ENCODE measurements at places on chromosomes 4 and X.
A peak's percentile ranks its signal among the peaks of the same experiment; 100 is the strongest.

DNA sequence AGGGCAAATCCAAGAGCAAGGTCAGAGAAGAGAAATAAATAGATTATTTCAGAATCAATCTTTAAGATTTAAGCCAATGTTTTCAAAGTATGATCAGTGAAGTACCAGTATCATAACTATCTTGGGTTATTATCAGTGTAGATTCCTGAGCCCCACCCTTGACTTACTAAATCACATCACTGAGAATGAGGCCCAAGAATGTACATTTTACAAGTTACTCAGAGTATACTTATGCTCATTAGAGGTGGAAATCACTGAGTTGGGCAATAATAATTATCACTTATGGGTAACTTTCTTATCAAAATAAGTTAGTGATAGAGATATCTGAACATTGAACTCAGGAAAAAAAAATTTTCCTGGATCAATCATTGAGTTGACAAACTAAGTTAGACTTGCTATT lies 121.6 kb upstream of the NOCT start:
- DNase-seq = no peak

DNA sequence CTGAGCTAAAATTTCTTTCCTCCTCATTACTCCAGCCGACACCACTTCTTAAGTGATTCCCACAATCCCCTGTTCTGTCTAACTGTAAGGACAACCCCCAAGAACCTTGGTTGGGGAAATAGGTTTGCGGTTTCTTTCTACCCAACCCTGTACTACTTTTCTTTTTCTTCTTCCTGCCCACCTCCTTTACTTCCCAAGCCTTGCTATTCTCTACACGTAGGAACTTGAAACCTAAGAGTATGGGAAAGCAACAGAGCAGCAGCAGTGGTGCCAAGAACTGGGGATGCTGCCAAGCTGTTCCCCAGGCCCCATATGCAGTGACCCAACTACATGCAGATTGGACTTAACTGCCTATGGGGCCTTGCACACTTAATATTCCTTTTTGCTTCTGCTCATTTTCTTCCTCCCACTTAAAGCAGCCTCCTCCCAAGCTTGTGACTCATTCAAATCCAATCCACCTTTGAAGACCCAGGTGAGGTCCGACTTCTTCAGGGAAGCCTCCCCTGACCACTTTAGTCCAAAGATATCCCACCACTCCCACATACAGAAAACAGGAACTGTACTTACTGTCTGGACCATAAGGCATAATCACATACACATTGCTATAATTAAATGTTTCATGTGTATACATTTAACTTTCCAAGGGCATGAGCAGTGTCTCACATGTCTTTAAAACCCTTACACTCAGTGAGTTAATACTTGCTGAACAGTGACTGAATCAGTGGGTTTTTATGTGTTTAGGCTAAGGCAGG lies 1.7 kb downstream of the FAM120C start:
- no peak for DNase-seq

DNA sequence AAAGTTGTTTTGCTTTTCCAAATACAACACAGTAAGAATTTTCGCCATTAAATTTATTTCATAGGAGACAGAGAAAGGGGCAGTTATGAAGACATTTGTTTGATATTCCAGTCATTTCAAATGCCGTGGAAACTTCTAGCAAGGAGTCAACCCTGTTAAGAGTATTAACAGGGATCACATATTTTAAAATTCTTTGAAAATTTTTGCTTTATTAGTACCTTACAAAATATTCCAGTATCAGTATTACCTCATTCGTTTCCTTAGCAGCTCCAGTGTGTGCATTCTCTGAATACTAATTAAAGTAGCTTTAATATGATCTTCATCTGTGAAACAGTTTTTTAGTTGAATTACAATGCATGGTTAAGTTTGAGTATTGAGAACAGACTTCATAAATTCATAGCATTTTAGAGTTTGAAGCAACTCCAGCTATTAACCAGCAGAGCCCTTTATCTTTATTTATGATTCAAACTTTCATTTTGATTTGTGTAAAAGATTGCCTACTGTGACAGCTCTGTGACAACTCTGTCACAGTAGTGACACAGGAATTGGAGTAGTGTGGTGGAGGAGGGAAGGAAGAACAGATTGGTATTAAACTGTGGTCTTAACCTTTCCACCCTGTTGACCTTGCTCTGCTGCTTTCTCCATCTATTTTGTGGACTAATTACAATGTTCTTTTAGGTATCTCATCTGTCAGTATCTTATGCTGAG lies 86.3 kb downstream of the PDLIM5 start:
- no peak for DNase-seq

- no peak for DNase-seq
Measured at GRCh38 chr4:186658657-186659056, 65.0 kb downstream of the FAT1 start.

- no peak for DNase-seq
Measured at GRCh38 chr4:7382634-7383014, 52.1 kb downstream of the PSAPL1 start.

- no peak for DNase-seq
Measured at GRCh38 chrX:122272011-122272410, 912.1 kb upstream of the GRIA3 start.

DNA sequence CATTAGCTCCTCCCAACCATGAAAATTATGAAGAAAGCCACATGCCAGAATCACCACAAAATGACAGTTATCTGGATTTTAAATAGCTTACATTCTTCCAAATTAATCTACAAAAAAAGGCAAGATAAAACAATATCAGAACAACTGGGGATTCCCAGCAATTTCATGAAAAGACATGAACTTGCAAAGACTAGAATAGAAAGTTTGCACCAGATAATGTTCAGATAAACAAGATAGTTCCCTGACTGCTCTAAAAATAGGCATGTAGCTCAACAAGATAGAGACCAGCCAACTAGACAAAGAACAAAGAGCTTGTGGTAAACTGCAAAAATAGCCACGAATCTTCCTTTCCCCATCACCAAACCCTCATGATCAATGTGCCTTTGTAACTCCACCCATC lies 30.3 kb upstream of the DDX53 start:
- no peak for DNase-seq

DNA sequence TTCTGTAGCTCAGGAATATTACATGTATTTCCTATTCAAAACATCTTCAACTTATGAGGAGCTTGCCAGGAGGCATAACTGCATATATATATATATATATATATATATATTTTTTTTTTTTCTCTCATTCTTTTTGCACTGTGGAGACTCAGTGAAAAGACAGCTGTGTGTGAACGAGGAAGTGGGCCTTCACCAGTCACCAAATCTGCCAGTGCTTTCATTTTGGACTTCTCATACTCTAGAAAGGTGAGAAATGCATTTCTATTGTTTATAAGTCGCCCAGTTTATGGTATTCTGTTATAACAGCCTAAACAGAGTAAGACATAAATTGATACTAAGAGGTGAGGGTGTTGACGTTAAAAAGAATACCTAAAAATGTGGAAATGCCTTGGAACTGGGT lies 710.6 kb downstream of the TRAM1L1 start:
- no peak for DNase-seq

- no peak for DNase-seq
Measured at GRCh38 chr4:28373191-28373590, 1512.5 kb downstream of the STIM2 start.

GRCh38 chrX:35699642-35700041 lies 98.5 kb upstream of the MAGEB16 start:
- DNase-seq = no peak

GRCh38 chrX:110418316-110419235 lies 59.9 kb downstream of the RTL9 start:
- peak; percentile 85 for DNase-seq

DNA sequence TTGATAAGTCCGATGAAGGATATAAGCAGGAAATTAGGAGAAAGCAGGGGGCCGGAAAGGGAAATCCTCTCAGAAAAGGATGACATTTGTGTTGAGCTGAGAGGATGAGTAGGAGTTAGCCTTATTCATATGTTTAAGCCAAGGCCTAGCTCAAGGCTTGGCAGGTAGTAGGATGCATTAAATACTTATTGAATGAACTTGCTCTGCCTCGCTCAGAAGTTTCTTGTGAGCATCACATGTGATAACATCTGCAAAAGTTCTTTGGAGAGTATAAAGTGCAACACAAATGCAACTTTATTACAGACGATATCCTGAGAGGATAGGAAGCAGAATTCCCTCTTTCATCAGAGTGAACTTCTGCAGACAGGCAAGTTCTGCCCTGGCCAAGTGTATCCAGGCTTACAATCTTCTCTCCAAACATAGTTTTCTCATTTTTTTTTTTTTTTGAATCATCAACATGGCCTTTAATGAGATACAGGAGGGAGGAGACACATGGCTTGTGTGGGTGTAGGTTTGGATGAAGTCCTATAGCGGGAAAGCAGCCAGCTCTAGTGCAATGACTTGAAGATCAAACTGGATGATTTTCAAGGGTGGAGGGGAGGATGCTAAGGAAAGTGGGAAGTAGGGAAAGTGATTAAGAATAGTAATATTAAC lies 48.1 kb downstream of the LUZP4 start:
- DNase-seq = no peak

- DNase-seq = no peak
Measured at GRCh38 chr4:24508541-24508940, 75.8 kb downstream of the DHX15 start.

DNA sequence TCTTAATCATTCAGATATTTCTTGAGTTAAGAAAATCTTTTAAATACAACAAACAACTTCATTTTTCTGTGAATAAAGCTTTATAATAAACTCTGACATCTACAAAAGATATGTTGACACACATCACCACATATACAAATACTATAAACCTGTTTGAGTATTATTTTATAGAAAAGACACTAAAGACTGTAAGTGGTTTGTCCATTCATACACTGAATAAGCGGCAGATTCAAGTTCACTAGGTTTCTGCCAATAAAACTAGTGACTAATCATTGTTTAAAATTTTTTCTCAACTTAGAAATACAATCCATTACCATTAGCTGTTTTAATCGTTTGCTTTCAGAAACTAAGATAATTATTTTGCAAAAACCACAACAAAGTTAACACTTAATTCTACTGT lies 1900.0 kb downstream of the C4orf33 start:
- no peak for DNase-seq

DNA sequence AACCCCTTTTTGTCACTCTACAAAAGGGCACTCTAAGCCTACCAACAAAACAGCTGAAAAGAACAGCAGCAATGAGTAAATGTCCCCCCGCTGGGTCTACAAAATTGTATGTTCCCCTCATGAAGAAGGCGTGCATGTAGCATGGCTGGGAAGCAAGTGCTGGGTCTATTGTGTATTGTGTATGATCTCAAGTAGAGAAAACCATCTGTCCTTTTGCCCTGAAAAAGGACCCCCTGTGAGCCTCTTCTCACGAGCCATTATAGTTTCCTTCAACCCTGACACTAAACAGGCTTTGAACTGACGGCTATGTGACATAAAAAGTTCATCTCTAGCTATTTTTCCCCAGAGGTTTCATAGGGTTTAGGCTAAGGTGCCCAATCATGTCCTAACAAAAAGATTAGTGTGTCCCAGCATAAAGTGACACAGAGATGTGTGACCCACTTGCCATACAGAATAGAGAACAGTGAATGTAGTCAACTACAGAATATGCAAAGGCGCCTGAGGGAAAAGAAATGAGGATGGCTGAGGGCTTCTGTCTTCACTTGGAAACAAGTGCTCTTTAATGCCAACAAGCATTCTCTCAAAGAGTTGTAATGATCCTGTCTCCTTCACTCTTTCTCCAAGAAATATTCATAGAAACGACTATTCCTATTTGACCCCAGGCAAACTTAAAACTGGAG lies 27.3 kb downstream of the COL25A1 start:
- DNase-seq = no peak

- DNase-seq = peak; percentile 29
Measured at GRCh38 chrX:82335772-82336171, 1133.9 kb downstream of the SH3BGRL start.

DNA sequence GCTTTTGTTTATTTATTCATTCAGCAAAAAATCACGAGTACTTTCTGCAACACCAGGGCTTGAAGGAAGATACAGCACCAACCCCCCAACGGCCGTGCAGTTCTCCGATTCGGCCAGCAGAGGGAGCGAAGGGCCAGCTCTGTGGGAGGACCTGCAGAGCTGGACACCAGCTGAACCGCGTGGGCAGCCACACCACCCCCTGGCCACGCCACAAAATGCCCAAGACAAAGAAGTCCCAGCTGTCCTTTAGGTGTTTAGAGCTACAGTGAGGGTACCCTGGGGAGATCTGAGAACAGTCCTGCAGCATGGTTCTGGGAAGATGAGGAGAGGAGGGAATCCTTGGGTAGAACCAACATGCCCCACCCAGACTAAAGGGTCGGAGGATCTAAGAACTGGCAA lies 83.1 kb downstream of the RELL1 start:
- DNase-seq = peak; percentile 86

DNA sequence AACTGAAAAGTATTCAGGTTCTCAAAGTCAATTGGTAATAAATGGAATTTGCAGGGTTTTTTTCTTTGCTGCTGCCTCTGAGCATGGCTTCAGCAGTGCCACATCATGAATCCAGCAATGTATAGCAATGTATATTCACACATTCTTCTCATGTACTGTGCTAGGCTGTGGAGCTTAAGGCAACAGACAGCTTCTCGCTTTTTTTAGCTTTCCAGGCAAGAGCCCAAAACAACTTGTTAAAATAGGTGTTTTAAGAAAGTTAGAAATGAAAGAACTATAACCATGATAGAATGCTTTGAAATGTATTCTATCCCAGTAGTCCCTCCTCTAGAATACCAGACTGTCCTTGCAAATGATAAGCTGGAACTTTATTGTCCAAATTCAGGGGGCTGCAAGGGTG lies 30.4 kb downstream of the SMIM43 start:
- no peak for DNase-seq

Measured in DMS53 (cell line).